ENCODE measurements at places on chromosomes 3 and 15.
A peak's percentile ranks its signal among the peaks of the same experiment; 100 is the strongest.

- DNase-seq = no peak
These were observed 148.3 kb downstream of the MBNL1 start for GRCh38 chr3:152416808-152417580.

GRCh38 chr15:95946241-95946640, 384.3 kb upstream of the NR2F2 start:
- no peak for DNase-seq

- no peak for DNase-seq
These were observed 6.5 kb upstream of the CPEB1 start for GRCh38 chr15:82653483-82654168.

DNA sequence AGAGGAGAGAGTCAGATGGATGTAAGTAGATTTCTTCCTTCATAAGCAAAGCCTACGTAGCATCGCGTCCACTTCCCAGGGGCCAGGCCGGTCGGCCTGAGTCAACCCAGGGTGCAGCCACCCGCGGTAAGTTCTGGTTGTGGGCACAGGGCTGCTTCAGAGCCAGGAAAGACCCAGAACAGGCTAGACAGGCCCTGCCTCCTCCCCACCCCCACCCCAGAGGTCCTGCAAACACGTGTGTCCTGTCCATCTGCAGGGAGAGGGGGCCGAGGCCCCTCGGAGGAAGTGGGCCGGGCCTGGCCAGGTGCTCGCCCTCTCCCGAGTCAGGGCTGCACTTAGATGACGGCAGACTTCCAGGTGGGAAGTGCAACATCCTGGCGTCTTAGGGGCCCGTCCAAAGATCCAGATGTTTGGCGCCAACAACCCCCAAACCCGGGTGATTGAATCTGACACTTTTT, 100.8 kb upstream of the ALDH1A3 start:
- no peak for DNase-seq

DNA sequence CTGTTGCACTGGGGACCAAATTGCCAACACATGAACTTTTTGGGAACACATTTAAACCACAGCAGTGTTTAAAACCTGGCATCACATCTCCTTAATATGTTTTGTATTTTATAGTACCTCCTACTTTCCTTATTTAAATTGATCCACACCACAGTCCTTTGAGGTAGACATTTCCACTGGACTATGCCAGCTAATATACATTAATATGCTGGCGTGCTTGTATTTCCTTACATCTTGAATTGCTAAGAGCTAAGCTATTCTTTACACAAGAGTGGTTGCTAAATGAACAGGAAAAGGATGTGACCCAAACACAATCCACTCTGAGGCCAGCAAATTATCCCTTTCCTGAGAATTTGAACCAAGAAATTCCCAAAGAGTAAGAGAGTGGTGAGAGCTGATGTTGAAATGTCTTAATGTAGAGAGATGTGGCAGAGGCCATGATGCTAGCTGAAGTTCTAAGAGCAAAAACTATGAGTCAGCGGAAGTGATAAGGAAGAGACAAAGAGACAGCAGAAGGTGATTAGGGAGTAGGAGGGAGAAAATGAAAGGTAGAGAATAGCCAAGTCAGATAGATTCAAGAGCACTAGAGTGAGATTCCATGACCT, 131.2 kb downstream of the CD47 start:
- DNase-seq = peak; percentile 10

- peak; percentile 90 for DNase-seq
These were observed 46.4 kb downstream of the MORC1 start for GRCh38 chr3:109071350-109072142.

- no peak for DNase-seq
These were observed 43.8 kb downstream of the IL5RA start for GRCh38 chr3:3066378-3066777.

- no peak for DNase-seq
These were observed 483.6 kb downstream of the ERC2 start for GRCh38 chr3:55984626-55985025.

GRCh38 chr3:161474741-161475140, 21.9 kb upstream of the OTOL1 start:
- no peak for DNase-seq

DNA sequence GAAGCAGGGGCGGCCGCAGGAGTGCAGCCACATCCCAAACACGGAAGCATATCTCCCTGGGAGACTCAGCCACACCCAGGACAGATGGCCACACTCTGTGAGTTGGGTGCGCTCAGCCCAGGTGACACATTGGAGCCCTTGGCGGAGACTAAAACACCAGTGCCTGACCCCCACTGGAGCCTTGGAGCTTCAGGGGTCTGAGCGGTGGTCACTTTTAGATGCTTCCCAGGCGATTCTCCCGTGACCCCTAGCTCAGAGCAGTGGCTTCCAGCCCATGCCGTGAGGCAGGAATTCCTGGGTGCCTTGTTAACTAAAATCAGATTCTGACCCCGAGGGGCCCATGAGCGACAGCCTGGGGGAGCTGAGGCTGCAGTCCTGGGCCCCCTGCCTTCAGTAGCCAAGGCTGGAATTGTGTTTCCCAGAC, 54.5 kb downstream of the PLXNA1 start:
- DNase-seq = no peak

GRCh38 chr3:9339761-9340471, 22.9 kb upstream of the THUMPD3 start:
- no peak for DNase-seq

DNA sequence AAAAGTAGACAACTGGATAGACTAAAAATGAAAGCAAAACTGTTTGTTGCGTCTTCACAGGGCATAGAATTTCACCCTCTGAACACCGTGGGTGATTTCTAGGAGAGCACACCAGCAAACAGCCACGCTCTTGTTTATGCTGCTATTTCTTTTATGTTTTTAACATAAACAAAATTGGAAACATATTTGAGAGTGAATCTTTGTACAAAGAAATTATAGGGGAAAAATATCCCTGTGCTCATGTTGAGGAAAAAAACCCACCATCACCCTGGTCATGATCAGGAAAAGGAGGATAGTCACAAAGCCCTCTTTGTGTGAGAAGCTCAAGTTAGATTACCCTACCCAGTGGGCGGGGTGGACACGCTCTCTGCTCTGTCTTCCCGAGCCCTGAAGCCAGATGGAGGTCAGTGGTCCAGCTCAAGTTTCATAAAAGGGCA, 313.3 kb downstream of the SATB1 start:
- peak; percentile 16 for DNase-seq

DNA sequence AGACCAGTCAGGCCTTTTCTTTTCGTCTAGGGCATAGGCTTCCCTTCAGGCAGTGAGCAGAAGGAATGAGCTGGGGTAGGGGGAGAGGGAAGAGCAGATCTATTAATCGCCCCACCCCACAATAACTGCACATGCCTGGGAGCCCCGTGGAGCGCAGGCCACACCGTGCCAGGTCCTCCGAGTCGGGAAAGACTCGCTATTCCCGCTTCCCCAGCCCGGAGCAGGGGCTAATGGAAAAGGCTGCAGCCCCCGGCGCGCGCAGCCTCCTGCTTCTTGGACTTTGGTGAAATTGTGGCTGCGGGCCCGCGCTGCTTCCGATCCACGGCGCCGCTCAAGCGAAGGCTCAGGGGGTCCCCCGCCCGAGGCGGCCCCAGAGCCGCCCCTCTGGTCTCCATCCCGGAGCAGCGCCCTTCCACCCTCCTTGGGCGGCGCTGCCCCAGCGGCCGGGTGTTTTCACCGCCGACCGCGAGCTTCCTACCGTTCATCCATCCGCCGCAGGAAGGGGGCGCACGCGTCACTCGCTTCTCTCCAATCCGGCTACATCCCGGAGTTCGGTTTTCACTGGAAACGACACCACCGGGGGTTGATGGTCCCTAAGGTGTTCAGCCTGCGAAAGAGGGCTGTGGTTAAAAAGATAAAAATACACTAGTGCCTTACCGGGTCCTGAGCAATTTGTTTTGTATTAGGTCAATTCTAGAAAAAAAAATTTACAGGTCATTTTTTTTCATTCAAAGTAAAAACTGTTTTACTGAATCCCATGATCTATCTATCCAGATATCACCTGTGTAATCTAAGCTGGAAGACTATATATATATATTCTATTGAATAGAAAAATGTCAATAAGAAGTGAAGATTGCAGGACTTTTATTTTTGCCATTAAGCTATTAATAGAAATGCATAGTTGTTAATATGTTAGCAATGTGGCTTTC, 4.4 kb upstream of the SYNM start:
- peak; percentile 82 for DNase-seq

DNA sequence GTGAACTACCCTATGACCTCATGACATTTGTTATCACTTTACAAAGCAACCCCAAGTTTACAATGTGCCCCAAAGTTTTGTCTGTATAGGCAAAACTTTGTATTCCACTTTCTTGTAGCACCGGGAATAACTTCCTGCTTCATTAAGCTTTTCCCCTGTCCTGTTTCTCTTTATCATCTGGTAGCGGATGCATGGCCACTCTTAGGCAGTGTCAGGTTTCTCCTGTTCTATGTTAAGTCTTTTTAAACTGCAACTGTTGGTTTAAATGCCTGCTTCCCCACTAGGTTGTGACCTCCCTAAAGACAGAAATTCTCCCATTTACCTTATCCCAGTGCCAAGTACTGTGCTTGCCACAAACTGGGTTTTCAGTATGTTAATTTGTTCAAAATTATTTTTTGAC, 433.6 kb upstream of the DPH6 start:
- no peak for DNase-seq

DNA sequence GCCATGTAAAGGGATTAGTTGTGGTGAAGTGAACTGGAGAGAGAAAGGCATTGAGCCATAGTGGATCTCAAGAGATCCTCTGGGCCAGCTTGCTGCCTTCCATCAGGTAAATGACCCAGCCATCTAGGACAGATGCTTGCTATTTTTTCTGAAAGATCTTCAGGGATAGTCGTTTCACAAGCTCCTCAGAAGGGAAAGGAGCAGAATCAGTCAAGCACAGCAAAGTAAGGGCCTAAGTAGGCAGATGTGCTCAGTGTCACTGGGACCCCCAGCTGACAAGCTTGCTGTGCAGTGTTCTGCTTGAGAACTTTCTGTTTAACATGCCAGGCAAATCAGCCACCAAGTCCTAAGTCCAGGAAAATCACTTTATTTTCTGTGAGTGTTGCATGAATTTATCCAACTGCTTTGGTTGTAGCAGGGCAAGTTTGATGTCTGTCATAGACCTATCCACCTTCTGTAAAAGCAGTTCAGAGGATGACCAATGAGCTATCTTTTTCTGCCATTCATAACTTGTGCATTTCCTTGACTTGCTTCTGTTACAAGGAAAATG, 319.8 kb downstream of the IL5RA start:
- DNase-seq = no peak

DNA sequence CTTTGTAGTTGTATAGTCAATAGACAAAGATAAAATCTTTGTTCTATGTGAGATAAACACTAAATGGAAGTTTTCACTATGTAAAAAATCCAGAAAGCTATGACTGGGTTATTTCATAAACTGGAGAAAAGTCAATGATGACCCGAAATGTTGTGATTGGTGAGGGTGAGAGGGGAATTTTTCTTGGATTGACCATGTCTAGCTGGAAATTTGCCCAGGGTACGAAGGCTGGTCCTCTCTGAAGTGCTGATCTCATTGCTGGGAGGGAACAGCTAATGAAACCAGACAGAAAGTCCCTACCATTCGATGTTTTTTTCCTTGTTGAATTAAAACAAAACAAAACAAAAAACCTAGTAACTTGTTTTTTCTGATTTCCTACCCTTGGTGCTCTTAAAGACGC, 14.3 kb downstream of the TPRG1 start:
- no peak for DNase-seq

DNA sequence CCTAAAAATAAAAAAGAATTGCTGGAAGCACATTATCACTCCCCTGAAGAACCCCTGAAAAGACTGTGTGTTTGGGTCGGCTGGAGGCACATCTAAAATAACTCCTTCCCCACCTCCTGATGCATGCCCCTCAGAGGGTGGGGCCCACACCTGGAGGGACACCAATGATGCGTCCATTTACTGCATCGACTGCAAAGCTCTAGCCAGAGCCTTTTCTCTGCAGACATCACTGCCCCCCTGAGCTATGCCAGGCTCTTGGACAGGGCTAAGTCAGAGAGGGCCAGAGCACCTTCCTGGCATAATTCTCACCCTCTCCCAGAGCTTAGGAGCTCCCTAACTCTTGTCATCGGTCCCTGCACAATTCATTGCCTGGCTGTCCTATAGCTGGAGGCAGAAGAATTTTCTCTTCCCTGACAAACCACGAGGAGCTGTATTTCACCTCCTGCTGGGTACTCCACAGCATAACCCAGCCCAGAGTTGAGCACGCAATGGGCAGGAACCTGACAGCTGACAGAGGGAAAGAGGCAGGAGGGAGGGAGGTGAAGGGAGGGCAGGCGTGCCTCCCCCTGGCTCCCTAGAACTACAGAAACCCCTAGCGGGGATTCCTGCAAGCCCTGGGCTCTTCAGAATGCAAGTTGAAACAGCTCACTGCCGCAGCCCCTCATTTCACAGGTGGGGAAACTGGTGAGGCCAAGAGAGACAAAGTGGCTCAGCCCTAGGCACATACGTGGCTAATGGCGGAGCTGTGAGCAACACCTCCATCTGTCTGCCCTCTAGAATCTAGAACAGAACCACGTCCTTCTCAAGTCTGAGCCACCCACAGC, 46.6 kb downstream of the XXYLT1 start:
- no peak for DNase-seq

- no peak for DNase-seq
These were observed 36.6 kb downstream of the SLCO2A1 start for GRCh38 chr3:133992951-133993620.

GRCh38 chr15:88657326-88658069, 18.7 kb downstream of the ISG20 start:
- peak; percentile 68 for DNase-seq

DNA sequence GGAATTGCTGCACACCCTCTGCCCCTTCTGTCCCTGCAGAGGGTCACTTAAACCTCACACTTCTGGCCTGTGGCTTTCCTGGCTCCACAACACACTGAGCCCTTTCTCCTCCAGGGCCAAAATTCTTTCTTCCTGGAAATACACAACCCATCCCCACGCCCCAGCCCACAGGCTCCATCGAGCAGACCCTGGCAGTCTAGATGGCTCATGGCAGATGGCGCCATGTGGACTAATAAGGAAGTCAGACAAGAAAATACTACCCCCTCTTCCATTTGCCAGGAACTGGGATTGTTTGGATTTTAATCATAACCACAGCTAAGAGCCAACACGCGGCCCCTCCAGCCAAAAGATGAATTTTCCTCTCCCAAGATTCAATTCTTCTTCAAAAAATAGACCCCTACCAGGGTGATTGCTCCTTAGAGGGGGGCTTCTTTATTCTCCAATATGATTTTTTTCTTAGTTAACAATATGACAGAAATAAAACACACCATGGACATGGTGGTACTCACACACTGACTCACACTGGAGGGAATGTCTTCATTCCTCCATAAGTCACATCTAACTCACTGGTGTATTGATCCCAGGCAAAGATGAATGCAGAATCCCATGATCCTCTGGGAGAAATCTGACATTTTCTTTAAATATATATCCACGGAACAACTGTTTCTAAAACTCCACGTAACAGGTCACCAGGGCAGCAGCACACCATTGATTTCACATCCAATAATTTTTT, 111.5 kb downstream of the NTRK3 start:
- DNase-seq = no peak

GRCh38 chr3:3641877-3642455, 157.3 kb upstream of the LRRN1 start:
- DNase-seq = no peak

DNA sequence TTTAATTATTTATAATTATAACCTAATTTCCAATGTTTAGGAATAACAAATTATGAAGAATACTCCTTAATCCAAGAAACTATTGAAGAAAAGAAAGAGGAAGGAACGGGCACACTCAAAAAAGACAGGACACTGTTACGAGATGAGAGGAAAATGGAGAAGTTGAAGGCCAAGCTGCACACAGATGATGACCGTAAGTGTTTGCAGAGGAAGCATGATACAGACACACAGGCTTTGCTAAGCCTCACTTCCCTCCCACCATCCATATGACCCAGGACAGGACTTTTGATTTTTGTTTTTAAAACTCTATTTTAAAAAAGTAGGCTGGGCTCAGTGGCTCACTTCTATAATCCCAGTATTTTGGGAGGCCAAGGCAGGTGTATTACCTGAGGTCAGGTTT, 389.4 kb upstream of the TPM1 start:
- no peak for DNase-seq

Measured in RPMI8226 (cell line).